ENCODE measurements at places on chromosomes 1 and 21. TPM values are rescaled to one million over a fixed set of nuclear protein-coding genes. Genes with fewer than 3 reads are reported as not detected.
A peak's percentile ranks its signal among the peaks of the same experiment; 100 is the strongest.

The TFF3 gene
- total RNA-seq: 5.0 TPM

The PTAFR gene
- 1.3 TPM for total RNA-seq

The CCDC185 gene
- not detected for total RNA-seq

The TMPRSS15 gene
- not detected for total RNA-seq

The PLPPR5 gene
- total RNA-seq: not detected

DNA sequence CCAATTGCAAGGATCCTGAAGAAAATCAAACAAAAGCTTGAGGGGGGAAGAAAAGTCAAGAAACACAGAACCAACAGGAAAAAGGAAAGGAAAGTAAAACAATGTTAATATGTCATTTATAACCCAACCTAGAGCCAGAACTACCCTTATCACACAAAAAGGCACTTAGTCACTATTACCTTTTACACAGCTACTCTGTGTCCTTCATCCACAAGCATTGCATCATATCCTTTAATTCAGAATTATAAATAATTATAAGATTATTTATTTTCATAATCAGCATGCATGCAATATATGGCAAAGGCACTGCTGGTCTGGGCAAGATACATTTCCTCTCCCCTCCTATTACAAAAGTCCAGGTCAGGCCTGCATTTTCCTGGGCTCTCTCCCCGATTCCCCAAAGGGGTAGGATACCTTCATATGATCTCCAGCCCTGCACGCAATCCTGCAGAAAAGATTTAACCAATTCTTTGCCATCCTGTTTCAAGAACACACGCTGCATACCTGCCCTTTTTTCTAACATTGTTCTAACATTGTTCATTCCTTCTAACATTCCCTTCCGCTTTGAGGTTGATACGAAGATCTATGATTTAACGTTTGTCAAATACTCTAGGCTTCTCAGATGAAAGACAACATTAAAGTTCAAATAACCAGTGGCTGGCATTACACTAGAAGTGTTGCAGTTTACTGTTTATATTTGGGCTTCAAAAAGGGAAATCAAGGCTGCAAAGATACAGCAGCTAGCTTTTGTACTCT, 4.3 kb downstream of the PTPN14 start:
- H3K4me1 ChIP-seq: no peaks in the 10 kb centered on the region
- DNase-seq: no peak
- H3K27me3 ChIP-seq: no peaks in the 10 kb centered on the region
- no peaks in the 10 kb centered on the region for H3K36me3 ChIP-seq
- no peak overlapping the region for H3K27ac ChIP-seq

GRCh38 chr1:30462166-30462565, 261.2 kb downstream of the MATN1 start:
- no peaks in the 10 kb centered on the region for H3K27me3 ChIP-seq
- H3K36me3 ChIP-seq: no peaks in the 10 kb centered on the region
- H3K27ac ChIP-seq: no peak overlapping the region
- H3K4me1 ChIP-seq: no peaks in the 10 kb centered on the region

- DNase-seq: no peak
- H3K4me3 ChIP-seq: no peak overlapping the region
- no peaks in the 10 kb centered on the region for H3K27me3 ChIP-seq
- H3K27ac ChIP-seq: no peak overlapping the region
Observed at GRCh38 chr21:21295303-21295702, 297.1 kb downstream of the NCAM2 start.

- DNase-seq: no peak
- no peaks in the 10 kb centered on the region for H3K4me1 ChIP-seq
- H3K4me3 ChIP-seq: no peak overlapping the region
- no peaks in the 10 kb centered on the region for H3K27me3 ChIP-seq
- no peak overlapping the region for H3K27ac ChIP-seq
- no peaks in the 10 kb centered on the region for H3K36me3 ChIP-seq
Observed at GRCh38 chr1:200708769-200709168, 29.9 kb upstream of the CAMSAP2 start.

DNA sequence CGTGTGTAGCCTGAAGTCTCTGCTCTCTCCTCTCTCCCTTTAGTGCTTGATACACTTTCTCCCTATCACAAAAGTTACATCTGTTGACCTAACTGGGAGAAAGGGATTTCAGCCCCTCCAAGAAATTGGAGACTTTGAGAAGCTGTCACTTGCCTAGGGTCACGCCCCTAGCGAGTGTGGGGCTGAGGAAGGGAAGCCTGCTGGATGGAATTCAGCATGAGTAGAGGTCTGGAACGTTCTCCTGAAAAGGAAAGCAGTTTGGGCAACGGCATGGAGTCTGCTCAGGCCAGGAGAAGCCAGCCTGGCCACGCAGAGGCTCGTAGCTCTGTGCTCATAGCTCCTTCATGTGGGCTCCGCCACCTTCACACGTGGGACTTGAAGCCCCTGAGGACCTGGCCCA, 22.4 kb downstream of the COL16A1 start:
- no peaks in the 10 kb centered on the region for H3K27me3 ChIP-seq
- H3K4me3 ChIP-seq: no peak overlapping the region
- H3K27ac ChIP-seq: no peak overlapping the region
- DNase-seq: no peak
- peaks cover 7% of the 10 kb centered on the region for H3K36me3 ChIP-seq

DNA sequence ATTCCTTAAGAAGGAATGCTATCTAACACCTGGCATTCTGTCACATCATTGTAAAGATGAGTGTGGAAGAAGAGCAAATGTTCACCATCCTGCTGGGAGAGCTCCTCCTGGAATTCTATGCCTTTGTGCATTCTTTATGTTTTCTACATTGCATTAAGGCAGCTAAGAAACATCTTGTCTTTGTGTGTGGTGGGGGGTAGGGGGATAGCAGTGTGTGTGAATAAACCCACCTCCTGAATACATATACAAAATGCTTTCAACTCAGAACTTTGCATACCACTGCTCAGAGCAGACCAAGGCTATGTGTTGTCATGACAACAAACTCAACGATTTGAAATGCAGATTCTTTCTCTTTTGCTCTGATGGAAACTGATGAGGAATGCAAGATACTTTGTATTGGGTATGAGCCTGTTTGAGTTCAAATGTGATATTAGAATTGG, 193.6 kb upstream of the KAZN start:
- H3K27ac ChIP-seq: no peak overlapping the region
- H3K27me3 ChIP-seq: no peaks in the 10 kb centered on the region
- no peak overlapping the region for H3K4me3 ChIP-seq
- no peak for DNase-seq
- no peaks in the 10 kb centered on the region for H3K4me1 ChIP-seq
- H3K36me3 ChIP-seq: no peaks in the 10 kb centered on the region

DNA sequence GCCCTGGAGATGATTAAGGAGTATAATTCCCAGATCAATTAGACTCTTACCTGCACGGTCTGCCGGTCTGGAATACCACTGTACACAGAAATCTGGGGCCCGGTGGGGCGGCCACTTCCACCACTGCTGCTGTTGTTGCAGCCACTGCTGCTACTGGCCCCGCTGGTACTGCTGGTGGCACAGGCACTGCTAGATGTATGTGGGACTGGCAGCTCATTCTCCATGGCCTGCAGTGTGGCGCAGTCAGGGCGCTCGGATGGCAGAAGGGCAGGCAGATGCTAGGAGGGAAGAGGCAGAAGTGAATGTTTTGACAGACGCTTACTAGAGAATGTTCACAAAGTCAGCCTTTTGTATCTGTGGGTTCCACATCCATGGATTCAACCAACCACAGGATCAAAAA, 54.4 kb upstream of the A3GALT2 start:
- H3K36me3 ChIP-seq: no peaks in the 10 kb centered on the region
- H3K27ac ChIP-seq: peak overlapping the region; percentile 43
- DNase-seq: no peak
- no peak overlapping the region for H3K4me3 ChIP-seq
- H3K27me3 ChIP-seq: no peaks in the 10 kb centered on the region
- H3K4me1 ChIP-seq: peaks cover 38% of the 10 kb centered on the region

- H3K27ac ChIP-seq: no peak overlapping the region
- H3K4me3 ChIP-seq: no peak overlapping the region
- no peak for DNase-seq
Observed at GRCh38 chr1:96187020-96187419, 534.6 kb upstream of the PTBP2 start.

GRCh38 chr1:36883315-36883949, 150.9 kb downstream of the GRIK3 start:
- H3K4me1 ChIP-seq: no peaks in the 10 kb centered on the region
- no peak overlapping the region for H3K4me3 ChIP-seq
- DNase-seq: peak; percentile 40
- no peaks in the 10 kb centered on the region for H3K36me3 ChIP-seq

DNA sequence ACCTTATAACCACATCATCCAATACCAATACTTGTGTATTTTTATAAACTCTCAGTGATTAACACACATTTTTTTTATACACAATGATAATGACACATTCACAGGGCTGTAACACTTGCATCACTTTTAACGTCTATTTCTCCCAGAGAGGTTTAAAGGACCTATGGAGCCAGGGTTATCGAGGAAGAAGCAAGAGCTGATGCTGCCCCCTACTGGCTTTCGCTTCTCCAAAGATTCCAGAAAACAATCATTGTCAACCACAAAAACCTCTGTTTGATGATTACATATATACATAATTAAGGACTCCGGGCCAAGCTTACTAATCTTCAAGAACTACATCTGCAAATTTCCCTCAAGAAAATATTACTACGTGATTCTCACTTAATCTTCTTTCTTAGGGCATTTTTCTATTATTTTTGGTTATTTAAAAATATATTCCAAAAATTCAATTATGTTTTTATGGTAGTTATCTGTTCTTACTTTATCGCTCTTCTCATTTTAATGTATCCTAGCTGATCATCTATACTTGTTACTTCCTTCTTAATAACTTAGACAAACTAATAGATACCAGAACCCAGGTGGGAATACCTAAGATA, 214.5 kb downstream of the VAV3 start:
- H3K36me3 ChIP-seq: no peaks in the 10 kb centered on the region
- no peak overlapping the region for H3K27ac ChIP-seq
- H3K4me3 ChIP-seq: no peak overlapping the region
- DNase-seq: no peak
- no peaks in the 10 kb centered on the region for H3K4me1 ChIP-seq

DNA sequence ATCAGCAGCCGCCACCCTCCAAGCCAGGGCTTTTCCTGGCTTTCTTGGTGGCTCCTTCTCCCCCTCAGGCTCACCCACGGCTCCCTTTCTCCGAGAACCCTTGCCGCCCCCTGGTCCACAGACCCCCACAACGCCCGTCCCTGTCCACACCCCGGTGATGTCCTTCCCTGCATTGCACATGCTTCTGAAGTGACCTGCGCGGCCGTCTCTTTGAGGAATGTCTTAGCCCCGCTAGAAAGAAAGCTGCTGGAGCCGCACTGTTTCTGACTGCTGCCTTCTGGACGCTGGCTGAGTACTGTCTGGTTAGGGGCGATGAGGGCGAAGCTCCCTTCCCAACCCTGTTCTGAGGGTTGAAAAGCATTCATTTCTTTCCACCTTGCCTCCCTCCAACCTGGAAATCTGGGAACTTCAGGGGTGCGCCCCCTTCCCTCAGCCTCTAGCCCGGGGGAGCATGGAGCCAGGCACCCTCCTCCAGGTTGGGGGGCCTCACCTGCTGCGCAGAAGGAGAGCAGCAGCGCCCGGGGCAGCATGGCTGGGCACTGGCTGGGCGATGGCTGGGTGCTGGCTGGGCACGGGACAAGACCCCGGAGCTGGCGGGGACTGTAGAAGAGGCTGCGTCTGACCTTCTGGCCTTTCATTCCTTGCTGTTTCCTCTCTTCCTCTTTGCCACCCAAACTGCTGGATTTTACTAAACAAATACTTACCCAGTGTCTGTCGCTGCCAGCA, at the start of gene CLEC20A:
TSS of gene CLEC20A (minus strand) at position 555 of the 726 bp plus-strand sequence. CDS start at position 530, 25 bp downstream.
- peaks cover 2% of the 10 kb centered on the region for H3K4me1 ChIP-seq
- no peak within 1 kb of the TSS for H3K4me3 ChIP-seq
- no peaks in the 10 kb centered on the region for H3K36me3 ChIP-seq
- no peak within 1 kb of the TSS for H3K27ac ChIP-seq
- DNase-seq: peak; percentile 23
- H3K27me3 ChIP-seq: no peaks in the 10 kb centered on the region

DNA sequence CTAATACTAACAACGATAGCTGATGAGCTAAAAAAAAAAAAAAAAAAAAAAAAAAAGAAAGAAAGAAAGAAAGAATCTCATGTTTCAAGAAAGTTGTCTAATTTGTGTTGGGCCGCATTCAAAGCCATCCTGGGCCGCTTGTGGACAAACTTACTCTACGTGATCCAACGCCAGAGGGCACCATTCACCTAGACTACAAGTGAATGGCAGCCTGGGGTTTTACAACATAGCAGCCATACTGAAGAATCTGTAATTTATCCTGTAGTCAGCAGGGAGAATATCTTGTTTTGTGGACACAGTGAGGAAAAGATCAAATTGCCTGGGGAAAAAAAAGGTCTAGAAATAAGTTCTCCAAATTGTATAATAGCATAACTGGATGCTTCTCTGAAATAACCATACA, 47.0 kb downstream of the CYP2J2 start:
- H3K36me3 ChIP-seq: no peaks in the 10 kb centered on the region
- no peaks in the 10 kb centered on the region for H3K27me3 ChIP-seq
- no peak overlapping the region for H3K27ac ChIP-seq
- H3K4me3 ChIP-seq: no peak overlapping the region
- peaks cover 3% of the 10 kb centered on the region for H3K4me1 ChIP-seq

GRCh38 chr1:2789164-2789985, 12.1 kb downstream of the TTC34 start:
- H3K4me1 ChIP-seq: no peaks in the 10 kb centered on the region
- H3K27ac ChIP-seq: no peak overlapping the region
- H3K4me3 ChIP-seq: no peak overlapping the region
- peaks cover 3% of the 10 kb centered on the region for H3K27me3 ChIP-seq
- DNase-seq: no peak

GRCh38 chr1:88936760-88937342, 45.5 kb upstream of the GTF2B start:
- no peak for DNase-seq
- peaks cover 14% of the 10 kb centered on the region for H3K36me3 ChIP-seq
- H3K4me1 ChIP-seq: no peaks in the 10 kb centered on the region
- H3K27me3 ChIP-seq: no peaks in the 10 kb centered on the region
- H3K4me3 ChIP-seq: no peak overlapping the region

DNA sequence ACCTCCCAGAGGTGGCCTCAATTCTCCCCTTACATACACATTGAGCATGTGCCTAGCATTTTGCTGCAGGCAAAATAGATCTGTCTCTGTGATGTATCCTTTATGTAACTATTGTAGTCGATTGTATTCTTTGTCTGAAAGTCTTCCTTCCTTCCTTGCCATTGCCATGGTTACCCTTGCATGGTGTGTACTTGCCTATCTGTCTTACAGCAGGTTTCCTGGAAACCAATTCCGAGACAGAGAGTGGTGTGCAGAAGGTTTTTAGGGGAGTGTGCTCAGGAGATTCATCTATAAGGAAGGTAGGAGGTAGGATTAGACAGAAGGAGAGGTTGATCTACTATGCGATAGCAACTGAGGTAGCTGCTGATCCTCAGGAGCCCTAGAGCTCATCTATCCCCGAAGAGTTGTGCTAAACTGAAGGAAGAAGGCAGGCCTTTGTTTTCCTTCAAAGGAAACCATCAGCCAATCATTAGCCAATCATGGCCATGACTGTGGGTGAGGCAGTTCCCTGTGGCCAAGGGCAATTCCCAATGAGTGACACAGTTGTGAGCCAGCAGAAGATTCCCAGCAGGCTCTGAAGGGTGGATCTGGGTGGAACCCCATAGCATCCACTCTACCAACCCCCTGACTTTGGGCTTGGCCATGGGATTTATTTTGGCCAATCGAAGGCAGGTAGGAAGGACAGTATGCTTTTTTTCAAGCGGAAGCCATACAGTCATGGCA, 15.0 kb downstream of the CITED4 start:
- H3K4me1 ChIP-seq: no peaks in the 10 kb centered on the region
- no peak overlapping the region for H3K4me3 ChIP-seq
- H3K27ac ChIP-seq: no peak overlapping the region

- no peaks in the 10 kb centered on the region for H3K27me3 ChIP-seq
- no peaks in the 10 kb centered on the region for H3K36me3 ChIP-seq
- no peak overlapping the region for H3K4me3 ChIP-seq
- no peak for DNase-seq
- no peak overlapping the region for H3K27ac ChIP-seq
Observed at GRCh38 chr1:98870959-98871903, 133.4 kb downstream of the PLPPR5 start.

Data from right atrium auricular region (tissue), 2 donors.